ENCODE measurements at places on chromosomes 6 and 20.
A peak's percentile ranks its signal among the peaks of the same experiment; 100 is the strongest.

DNA sequence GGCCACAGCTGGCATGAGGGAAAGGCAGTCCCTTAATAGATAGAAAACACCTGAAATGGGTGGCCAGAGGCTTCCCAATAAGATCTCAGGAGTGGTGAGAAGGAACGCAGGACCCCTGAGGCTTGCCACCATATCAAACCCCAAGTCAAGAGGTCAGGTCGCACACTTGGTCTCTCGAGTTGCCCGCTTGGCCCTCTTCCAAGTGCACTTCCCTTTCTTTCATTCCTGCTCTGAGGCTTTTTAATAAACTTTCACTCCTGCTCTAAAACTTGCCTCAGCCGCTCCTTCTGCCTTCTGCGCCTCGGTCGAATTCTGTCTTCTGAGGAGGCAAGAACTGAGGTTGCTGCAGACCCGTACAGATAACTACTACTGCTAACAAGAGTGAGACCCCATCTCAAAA lies 64.2 kb downstream of the SLC2A10 start:
- DNase-seq: no peak

DNA sequence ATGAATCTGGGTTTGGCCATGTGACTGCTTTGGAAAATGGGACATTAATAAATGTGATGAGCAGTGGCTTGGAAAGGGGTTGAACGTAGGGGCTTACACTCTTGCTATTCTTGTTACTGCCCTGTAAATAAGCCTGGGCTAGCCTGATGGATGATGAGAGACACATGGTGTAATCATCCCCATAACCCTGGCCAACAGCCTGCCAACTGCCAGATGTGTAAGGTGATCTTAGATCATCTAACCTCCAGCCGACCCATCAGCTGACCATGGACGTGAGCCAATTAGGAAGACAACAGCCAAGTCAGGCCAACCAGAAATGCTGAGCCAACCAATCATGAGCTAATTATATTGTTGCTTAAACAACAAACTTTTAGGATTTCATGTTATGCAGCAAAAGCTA lies 25.2 kb downstream of the FBXO30 start:
- DNase-seq: no peak

DNA sequence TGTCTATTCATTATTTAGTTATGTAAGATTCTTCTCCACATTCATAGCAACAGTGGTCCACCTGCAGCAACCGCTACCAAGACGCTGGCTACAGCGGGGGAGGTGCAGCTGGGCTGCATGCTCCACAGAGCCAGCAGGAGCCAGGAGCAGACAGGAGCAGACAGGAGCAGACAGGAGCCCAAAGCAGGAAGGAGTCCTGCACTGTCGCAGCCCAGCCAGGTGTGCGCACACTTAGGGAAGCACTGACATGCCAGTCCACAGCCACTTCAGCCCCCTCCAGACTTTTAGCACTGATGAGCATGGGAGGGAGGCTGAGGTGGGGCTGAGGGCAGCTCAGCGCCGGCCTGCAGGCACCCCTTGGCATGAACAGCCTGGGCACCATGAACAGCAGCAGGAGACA lies 19.6 kb downstream of the KIF16B start:
- DNase-seq: no peak

DNA sequence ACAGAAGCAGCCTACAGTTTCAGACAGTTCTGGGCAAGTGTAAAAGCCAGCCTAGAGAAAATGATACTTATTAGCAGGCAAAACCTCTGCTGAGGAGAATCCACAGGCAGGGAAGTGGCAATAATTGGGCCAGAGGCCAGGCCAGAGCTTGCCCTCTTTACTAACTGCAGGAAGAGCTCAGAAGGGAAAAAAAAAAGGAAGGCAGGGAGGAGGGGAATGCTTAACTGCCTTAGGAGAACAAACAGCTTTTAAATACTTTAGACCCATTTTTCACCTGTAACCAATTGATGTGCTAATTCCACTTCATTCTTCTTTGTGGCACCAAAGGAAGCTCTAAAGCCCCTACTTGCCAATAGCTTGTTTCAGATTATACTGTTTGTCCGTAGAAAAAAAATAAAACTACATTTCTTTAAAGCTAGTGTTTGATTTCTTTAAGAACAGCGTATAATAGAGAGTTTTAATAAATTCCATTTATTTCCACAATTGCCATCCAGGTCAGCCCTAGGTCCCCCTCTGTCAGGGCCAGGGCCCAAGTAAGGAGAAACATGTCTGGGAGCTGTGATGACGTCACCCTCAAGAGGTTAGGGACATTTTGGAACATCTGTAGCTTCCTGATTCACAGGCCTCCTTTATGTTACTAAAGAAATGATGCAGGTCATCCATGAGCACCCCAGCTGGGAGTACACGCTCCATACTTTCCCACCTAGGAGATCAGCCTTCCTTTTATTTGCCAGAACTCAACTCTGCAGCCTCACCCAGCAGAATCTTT lies 384.3 kb downstream of the CDC5L start:
- DNase-seq: no peak

DNA sequence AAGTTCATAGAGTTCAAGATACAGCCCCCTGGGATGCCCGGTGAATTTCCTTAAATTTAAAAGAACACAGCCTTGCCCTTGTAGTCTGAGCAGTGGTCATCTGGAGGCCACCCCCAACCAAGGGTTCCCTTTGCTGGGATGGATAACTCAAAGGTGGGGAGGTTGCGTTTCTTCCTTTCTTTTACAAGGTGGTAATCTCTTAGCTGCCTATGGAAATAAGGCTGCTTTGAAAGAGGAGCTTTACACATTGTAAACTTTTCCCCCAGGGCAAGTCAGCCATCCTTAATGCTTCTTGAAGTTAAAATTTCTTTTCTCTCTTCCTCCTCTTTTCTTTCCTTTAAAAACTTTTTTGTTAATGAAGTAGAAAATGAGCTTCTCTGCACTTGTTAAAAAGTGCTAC lies 71.2 kb upstream of the PRDM1 start:
- DNase-seq: no peak

DNA sequence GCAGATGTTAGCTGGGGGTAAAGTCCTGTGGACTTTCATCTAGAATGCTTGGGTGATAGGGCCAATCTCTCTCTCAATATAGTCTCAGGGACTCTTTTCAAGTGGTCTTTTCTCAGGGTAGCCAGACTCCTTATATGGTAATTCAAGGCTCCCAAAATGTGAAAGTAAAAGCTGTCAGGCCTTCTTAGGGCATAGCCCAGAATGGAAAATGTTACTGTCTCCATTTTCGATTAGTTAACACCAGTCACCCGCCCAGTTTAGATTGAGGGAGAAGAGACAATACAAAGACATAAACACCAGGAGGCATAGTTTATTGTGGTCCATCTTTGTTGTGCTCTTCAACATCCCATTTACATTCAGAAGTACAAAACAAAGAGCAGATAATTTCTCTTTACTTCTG lies 295.8 kb downstream of the EPHA7 start:
- no peak for DNase-seq

DNA sequence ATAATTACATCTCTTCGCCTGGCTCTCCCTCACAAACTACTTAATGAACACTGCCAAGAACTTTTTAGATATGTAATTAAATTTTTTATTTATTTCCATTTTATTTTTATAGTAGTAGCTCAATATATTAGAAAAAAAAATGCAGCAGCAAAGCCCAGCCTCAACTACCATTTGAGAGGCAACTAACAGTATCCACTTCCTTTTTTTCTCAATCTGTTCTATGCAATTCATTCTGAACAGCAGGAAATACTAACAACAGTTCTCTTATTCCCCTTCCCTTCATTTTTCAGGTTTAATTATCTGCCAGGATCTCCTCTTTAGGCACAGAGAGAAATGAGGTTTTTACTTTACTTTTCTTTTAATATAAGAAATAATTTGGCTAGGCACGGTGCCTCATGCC lies 112.7 kb downstream of the ZNF217 start:
- DNase-seq: no peak

DNA sequence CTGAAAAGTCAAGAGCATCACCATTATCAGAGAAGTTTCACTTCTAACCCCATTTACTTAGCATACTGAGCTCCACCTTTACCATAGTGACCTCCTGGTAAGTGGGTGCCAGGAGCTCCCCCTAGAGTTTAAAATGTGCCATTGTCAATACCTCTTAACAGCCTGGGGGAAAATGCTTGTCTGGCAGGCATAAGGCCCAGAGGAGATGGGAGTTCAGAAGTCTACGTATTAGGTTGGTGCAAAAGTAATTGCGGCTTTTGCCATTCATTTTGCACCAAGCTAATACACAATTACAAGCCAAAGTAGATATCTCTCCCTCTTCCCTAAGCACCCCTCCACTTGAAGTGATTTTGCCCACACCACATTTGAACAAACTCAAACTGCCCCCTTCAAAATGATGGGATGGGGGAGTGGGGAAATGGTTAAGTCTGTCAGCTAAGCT lies 919.0 kb downstream of the KIF16B start:
- DNase-seq: peak; percentile 29

- DNase-seq: no peak
These were observed 200.3 kb downstream of the DLL1 start for GRCh38 chr6:170090561-170090960.

- DNase-seq: no peak
These were observed 24.2 kb downstream of the SGK1 start for GRCh38 chr6:134293659-134294161.

GRCh38 chr6:36916126-36916525 lies 30.4 kb downstream of the C6orf89 start:
- no peak for DNase-seq

- DNase-seq: no peak
These were observed at the start of gene PRDM13 for GRCh38 chr6:99606656-99607415. Gene PRDM13 (plus strand): TSS chr6:99606833. CDS start chr6:99607035, 202 bp downstream.

- no peak for DNase-seq
These were observed 11.3 kb downstream of the NT5E start for GRCh38 chr6:85460921-85461797.

GRCh38 chr20:4973330-4974097 lies 27.8 kb downstream of the SLC23A2 start:
- DNase-seq: no peak

DNA sequence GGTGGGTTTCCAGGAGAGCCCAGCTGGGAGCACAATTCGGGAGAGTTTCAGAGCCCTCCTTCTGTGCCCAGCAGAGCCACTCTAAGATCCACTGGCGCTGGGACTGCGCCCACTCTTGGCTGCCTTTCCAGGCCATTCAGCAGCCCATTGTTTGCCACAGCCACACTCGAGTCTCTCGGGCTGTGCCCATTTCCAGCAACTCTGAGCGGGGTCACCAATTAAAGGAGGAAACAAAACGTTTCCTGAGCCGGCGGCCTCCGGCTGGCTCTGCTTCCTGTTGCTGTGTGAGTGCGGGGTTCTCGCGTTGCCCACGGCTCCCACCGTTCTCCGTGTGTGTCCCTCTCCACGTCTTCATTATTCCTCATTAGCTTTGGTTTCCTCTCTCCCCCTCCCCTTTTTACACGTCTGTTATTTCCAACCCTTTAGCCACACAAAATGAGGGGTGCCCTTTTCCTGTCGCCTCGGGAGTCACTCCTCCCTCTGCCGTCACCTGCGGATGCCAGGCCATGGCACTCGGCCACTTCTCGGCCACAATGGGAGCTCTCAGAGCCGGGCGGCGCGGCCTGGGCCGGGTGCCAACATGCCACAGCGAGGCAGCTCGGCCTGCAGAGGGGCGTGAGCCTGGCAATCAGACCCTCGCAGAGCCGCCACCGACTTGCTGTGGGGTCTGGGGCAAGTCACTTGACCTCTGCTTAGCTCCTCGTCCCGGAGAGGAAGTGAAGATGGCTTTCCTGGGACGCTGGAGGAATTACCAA lies 94.3 kb upstream of the NKX2-2 start:
- peak; percentile 88 for DNase-seq

DNA sequence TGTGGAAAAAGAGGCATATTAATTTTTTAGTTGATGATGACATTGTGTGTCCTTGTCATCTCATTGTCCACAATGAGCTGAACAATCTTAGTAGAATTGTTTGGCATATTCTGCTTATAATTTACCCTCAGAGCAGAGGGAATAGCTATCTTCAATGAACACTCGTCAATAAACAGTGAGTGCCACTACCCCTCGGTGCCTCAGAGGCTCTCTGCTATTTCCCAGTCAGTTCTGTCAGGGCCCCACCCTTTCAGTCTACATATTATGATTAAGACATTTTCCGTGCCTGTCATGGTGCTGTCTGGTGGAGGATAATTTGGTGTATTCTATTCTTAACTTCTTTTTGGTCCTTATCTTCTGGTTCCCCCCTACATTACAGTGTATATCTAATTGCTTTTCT lies 31.2 kb downstream of the NUS1 start:
- no peak for DNase-seq

DNA sequence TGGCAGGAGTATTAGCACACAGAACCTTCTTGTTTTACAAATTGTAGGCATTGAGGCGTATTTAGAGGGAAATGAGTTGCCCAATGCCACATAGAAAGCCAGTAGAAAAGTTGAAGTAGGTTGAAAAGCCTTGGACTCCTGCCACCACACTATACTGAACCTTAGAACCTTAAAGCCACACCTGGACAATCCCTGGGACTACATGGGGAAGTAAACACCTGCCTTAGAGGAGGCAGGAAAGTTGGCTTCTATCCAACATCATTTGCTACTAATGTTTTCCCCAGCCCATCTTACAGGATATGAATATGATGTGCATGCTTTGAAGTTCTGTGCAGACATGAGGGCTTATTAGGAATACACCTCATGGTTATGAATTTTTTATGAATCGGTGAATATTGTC lies 5.3 kb upstream of the EPPIN start:
- no peak for DNase-seq

GRCh38 chr20:15296422-15296821 lies 959.0 kb upstream of the FLRT3 start:
- DNase-seq: no peak
